ENCODE measurements at places on chromosomes 2 and 18. TPM values are rescaled to one million over a fixed set of nuclear protein-coding genes. Genes with fewer than 3 reads are reported as not detected.

DNA sequence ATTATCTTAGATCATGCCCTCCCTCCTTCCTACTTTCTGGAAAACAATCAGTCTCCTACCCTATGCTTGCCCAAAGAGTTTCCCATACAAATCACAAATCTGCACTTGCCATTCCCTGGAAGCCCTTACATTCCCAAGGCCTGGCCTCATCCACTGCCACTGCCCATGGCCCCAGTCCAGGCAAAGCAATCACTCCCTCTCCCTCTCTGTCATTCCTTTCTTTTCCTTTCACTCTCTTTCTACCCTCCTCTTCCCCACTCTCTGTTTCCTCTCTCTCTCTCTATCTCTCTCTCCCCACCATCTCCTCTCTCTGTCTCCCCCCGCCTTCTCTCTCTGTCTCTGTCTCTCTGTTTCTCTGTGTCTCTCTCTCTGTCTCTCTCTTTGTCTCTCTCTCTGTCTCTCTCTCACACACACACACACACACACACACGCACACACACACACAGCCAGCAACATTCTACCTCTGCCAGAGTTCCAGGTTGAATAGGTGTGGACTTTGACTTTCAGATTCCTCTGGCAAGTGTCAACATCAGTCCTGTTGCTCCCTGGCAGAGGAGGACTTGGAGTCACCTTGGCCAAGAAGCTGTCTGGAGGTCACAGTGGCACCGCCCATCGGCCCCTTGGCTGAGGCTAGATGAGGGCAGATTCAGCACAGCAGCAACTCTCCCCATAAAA lies 43.7 kb upstream of the NAT8 start:
- no peak overlapping the region for H3K4me3 ChIP-seq
- H3K36me3 ChIP-seq: no peaks in the 10 kb centered on the region
- H3K4me1 ChIP-seq: no peaks in the 10 kb centered on the region
- no peaks in the 10 kb centered on the region for H3K27me3 ChIP-seq

GRCh38 chr2:20621366-20622295 lies 29.3 kb downstream of the HS1BP3 start:
- DNase-seq: no peak
- no peaks in the 10 kb centered on the region for H3K27me3 ChIP-seq
- H3K4me3 ChIP-seq: no peak overlapping the region
- no peaks in the 10 kb centered on the region for H3K36me3 ChIP-seq
- no peak overlapping the region for H3K27ac ChIP-seq

- no peaks in the 10 kb centered on the region for H3K36me3 ChIP-seq
- no peaks in the 10 kb centered on the region for H3K27me3 ChIP-seq
- peaks cover 22% of the 10 kb centered on the region for H3K4me1 ChIP-seq
These were observed 71.9 kb downstream of the CERS6 start for GRCh38 chr2:168528016-168528415.

DNA sequence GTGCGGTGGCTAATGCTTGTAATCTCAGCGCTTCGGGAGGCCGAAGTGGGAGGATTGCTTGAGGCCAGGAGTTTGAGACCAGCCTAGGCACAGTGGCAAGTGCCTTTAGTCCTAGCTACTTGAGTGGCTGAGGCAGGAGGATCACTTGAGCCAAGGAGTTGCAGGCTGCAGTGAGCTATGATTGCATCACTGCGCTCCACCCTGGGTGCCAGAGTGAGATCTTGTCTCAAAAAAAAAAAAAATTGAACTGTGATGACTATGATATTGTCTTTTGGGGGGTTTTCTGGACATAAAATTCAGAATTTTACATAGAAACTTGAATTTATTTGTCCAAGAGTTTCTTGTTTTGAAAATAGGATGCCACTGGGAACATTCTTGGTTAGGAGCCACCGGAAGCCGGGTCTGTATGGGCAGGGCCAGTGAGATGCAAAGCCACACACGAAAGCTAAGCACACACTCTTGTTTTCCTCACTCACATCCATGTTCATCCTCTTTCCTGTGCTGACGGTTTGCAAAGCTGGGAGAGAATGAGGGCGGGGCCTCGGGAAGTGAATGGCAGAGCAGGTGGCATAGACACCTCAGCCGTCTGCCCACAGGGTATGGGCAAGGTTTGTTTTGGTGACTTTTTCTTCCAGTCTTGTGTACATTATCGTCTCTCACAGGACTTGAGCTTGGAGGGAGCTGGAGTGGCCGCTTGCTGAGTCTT lies 12.6 kb downstream of the AGAP1 start:
- H3K27me3 ChIP-seq: no peaks in the 10 kb centered on the region
- no peak for DNase-seq
- H3K4me3 ChIP-seq: no peak overlapping the region
- no peak overlapping the region for H3K27ac ChIP-seq
- H3K36me3 ChIP-seq: no peaks in the 10 kb centered on the region

DNA sequence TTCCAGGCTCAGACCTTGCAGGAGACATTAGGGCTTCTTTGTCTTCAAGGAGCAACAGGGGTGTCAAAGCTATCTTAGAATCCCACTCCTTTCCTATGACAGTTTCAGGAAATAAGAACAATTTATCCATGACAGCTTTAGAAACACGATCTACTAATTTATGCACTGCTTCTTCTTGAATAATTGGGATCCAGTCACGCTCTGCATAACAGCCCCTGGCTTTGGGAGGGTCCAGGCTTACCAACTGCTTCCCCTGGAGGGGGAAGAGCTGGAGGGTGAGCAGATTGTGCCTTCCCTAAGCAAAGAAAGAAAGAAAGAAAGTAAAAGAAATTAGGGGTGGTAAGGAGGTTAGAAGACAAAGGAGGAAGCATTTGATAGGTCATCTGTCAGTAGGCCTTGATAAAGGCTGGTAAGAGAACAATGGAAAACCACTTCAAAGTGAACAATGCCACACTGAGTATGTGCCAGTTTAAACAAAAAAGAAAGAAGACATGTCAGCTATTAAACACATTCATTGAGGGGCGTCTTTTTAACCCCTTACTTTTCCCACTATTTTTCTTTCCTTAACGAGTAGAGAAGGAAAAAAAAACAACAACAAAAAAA lies 327.6 kb downstream of the DCC start:
- no peak overlapping the region for H3K27ac ChIP-seq
- H3K4me3 ChIP-seq: no peak overlapping the region
- no peak for DNase-seq
- H3K36me3 ChIP-seq: no peaks in the 10 kb centered on the region
- H3K4me1 ChIP-seq: no peaks in the 10 kb centered on the region

GRCh38 chr2:52558265-52558664 lies 1209.3 kb upstream of the CHAC2 start:
- no peaks in the 10 kb centered on the region for H3K4me1 ChIP-seq
- H3K27ac ChIP-seq: no peak overlapping the region
- no peaks in the 10 kb centered on the region for H3K36me3 ChIP-seq
- H3K27me3 ChIP-seq: no peaks in the 10 kb centered on the region
- DNase-seq: no peak
- no peak overlapping the region for H3K4me3 ChIP-seq

GRCh38 chr2:45754131-45755010 lies 102.9 kb downstream of the PRKCE start:
- no peak overlapping the region for H3K27ac ChIP-seq
- H3K27me3 ChIP-seq: no peaks in the 10 kb centered on the region
- peaks cover 12% of the 10 kb centered on the region for H3K4me1 ChIP-seq
- DNase-seq: no peak
- H3K4me3 ChIP-seq: no peak overlapping the region

DNA sequence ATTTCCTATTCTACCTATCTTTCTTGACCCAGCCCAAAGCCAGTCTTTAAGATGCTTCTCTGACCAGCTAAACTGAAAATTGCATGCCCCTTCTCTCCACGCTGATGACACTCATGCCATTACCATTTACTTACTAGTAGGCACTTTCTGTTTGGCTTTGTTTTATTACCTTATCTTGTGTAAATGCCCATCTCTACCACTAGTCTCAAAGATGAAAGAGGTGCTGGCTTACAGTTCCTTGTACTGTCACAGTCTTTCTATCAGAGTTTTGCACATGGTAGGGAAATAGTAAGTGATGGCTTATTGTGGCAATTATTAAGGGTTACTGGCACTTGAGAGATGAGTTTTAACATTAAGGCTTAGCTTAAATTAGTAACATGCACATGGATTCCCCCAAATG lies 352.1 kb downstream of the RBM43 start:
- H3K27me3 ChIP-seq: no peaks in the 10 kb centered on the region
- no peak overlapping the region for H3K27ac ChIP-seq
- no peak for DNase-seq
- H3K36me3 ChIP-seq: no peaks in the 10 kb centered on the region
- no peaks in the 10 kb centered on the region for H3K4me1 ChIP-seq
- no peak overlapping the region for H3K4me3 ChIP-seq

GRCh38 chr18:34809451-34810072 lies 99.5 kb downstream of the DTNA start:
- no peaks in the 10 kb centered on the region for H3K27me3 ChIP-seq
- peak; percentile 65 for DNase-seq
- no peak overlapping the region for H3K4me3 ChIP-seq
- no peak overlapping the region for H3K27ac ChIP-seq

DNA sequence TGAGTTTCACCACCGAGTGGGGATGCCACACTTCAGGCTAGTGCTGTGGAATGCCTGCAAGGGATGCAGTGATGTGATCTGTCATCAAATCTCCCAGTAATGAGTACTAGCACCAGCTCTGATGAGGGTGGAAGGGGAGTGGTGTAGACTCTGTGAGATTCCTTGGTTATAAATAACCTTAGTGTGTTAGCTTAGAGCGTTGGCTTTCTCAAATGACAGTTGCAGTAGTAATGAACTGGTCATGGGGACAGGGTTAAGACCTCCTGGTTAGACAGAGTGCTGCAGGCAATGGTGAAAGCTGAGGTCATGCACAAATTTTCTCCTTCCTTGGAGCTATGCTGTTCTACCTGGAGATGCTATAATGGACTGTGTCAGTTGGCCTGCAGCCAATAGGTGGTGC lies 1063.4 kb upstream of the CRIM1 start:
- H3K36me3 ChIP-seq: no peaks in the 10 kb centered on the region
- H3K4me1 ChIP-seq: no peaks in the 10 kb centered on the region
- no peaks in the 10 kb centered on the region for H3K27me3 ChIP-seq

- H3K4me3 ChIP-seq: no peak overlapping the region
- H3K4me1 ChIP-seq: no peaks in the 10 kb centered on the region
- peaks cover 60% of the 10 kb centered on the region for H3K36me3 ChIP-seq
- no peaks in the 10 kb centered on the region for H3K27me3 ChIP-seq
- H3K27ac ChIP-seq: no peak overlapping the region
- DNase-seq: no peak
These were observed 61.3 kb downstream of the UGP2 start for GRCh38 chr2:63903003-63903402.

DNA sequence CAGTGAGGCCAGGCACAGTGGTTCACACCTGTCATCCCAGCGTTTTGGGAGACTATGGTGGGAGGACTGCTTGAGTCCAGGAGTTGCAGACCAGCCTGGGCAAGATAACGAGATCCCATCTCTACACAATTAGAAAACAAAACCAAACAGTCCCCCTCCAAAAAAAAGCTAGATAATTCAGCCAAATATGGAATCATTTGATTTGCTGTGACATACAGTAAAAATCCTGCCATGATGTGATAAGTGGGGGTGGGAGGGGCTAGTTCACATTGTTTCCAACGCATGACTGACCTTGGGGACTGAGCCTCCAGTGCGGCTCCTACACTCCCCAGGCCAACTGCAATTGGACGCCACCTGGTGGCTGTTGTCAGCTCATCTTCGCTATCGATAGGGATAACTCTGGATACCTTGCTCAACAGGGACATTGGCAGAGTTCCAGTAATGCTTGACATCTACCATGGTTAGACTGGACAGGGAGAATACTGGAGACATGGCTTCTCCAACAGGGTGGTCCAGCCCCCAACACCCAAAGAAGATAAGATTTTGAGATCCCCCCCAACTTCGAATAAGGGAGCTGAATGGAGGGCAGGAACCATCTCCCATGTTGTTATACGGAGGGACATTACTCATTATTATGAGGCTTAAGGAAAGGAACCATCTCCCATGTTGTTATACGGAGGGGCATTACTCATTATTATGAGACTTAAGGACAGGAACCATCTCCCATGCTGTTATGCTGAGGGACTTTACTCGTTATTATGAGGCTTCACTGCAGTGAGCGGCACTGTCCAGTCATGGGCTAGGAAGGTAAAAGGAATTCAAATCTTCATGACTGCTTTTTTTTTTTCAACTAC lies 135.9 kb downstream of the TGIF1 start:
- no peaks in the 10 kb centered on the region for H3K27me3 ChIP-seq
- H3K27ac ChIP-seq: peak overlapping the region; percentile 96

GRCh38 chr2:129904532-129905446 lies 74.7 kb upstream of the RAB6C start:
- H3K27ac ChIP-seq: no peak overlapping the region
- H3K4me3 ChIP-seq: no peak overlapping the region
- no peak for DNase-seq

DNA sequence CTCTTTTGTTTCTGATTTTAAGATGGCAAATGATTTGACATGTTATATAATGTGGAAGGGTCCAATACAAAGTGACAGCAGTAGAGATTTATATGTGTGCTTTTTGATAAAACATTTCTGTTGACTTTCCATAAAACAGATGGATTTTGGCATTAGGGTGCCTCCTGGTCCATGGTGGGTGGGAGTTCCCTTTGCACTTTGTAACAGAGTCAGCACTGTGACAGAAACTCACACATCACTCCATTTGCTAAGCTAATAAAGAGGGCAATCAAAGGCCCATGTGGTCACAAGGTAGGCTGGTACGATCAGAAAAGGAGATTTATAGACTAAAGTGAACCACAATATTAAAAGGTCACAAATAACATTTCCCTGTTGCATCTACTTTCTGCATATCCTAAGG lies 93.3 kb upstream of the NT5C1B start:
- no peak overlapping the region for H3K4me3 ChIP-seq
- H3K27me3 ChIP-seq: no peaks in the 10 kb centered on the region
- H3K36me3 ChIP-seq: no peaks in the 10 kb centered on the region
- H3K27ac ChIP-seq: no peak overlapping the region
- no peak for DNase-seq

- H3K4me1 ChIP-seq: no peaks in the 10 kb centered on the region
- H3K27ac ChIP-seq: no peak overlapping the region
- no peak for DNase-seq
- H3K36me3 ChIP-seq: no peaks in the 10 kb centered on the region
- H3K27me3 ChIP-seq: no peaks in the 10 kb centered on the region
These were observed 1242.0 kb upstream of the ACVR2A start for GRCh38 chr2:146602856-146603255.

- DNase-seq: no peak
- no peak overlapping the region for H3K27ac ChIP-seq
- no peaks in the 10 kb centered on the region for H3K36me3 ChIP-seq
- no peak overlapping the region for H3K4me3 ChIP-seq
- no peaks in the 10 kb centered on the region for H3K27me3 ChIP-seq
These were observed 474.5 kb downstream of the TGIF1 start for GRCh38 chr18:3924455-3924854.

PTGR3 gene
- total RNA-seq: 17.7 TPM

SLC5A7 gene
- total RNA-seq: not detected

FMNL2 gene
- 2.8 TPM for total RNA-seq

TBR1 gene
- total RNA-seq: 0.15 TPM

KIAA2012 gene
- 0.89 TPM for total RNA-seq

CFAP65 gene
- 0.11 TPM for total RNA-seq

DUSP19 gene
- total RNA-seq: 0.04 TPM

TUBA3E gene
- total RNA-seq: not detected

FOXD4L1 gene
- 0.72 TPM for total RNA-seq

OTOF gene
- 0.07 TPM for total RNA-seq

EFEMP1 gene
- not detected for total RNA-seq

KLHL14 gene
- 17.2 TPM for total RNA-seq

BOK gene
- not detected for total RNA-seq

DLGAP1 gene
- 8.8 TPM for total RNA-seq
